Activated CD4-positive, alpha-beta T cell treated with anti-CD3 and anti-CD28 coated beads for 36 hours (primary cell): ENCODE measurements at places on chromosomes 12 and 14.
A peak's percentile ranks its signal among the peaks of the same experiment; 100 is the strongest.

- H3K36me3 ChIP-seq = peaks cover 29% of the 10 kb centered on the region
- no peak overlapping the region for H3K4me3 ChIP-seq
- H3K27me3 ChIP-seq = no peaks in the 10 kb centered on the region
- DNase-seq = no peak
- H3K27ac ChIP-seq = peak overlapping the region; percentile 7
These were observed 54.1 kb downstream of the CEP83 start for GRCh38 chr12:94405413-94406116.

DNA sequence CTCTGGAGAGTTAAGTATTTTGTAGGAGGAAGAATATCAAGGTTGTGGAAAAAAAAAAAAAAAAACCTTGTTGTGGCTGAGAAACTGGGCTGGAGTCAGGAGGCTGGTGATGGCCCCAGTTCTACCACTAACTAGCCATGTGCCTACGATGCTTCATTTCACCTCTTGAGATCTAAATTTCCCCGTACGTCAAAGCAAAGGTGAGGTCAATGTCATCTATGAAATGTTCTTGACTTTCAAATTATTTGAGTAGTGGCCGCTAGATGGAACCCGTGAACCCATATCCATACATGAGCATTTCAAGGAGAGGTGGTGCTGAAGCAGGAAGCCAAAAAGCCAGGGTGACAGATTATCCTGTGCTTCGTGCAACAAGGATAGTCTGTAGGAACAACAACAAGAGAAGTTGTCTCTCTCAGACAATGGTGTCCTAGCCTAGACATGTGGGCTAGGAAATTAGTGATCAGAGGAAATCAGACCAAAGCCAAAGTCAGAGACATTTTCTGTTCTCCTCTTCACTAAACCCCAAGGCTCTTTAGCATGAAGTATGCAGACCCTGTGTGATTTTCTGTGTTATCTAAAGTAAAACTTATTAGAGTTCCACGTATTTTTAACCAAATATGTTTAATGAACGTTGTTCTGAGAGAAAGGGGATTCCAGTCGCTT, 95.5 kb upstream of the ETV6 start:
- H3K27ac ChIP-seq = no peak overlapping the region
- DNase-seq = peak; percentile 76
- H3K27me3 ChIP-seq = no peaks in the 10 kb centered on the region
- no peaks in the 10 kb centered on the region for H3K36me3 ChIP-seq
- no peak overlapping the region for H3K4me3 ChIP-seq

GRCh38 chr12:75786070-75786469, 245.5 kb downstream of the PHLDA1 start:
- no peaks in the 10 kb centered on the region for H3K36me3 ChIP-seq
- no peak for DNase-seq
- no peak overlapping the region for H3K27ac ChIP-seq
- H3K4me3 ChIP-seq = no peak overlapping the region

- peaks cover 37% of the 10 kb centered on the region for H3K4me1 ChIP-seq
- H3K36me3 ChIP-seq = peaks cover 37% of the 10 kb centered on the region
- peak overlapping the region; percentile 80 for H3K27ac ChIP-seq
- DNase-seq = no peak
These were observed 4.5 kb downstream of the RPS26 start for GRCh38 chr12:56046027-56046780.

GRCh38 chr14:54651649-54652048, 84.7 kb downstream of the SAMD4A start:
- no peaks in the 10 kb centered on the region for H3K36me3 ChIP-seq
- no peak for DNase-seq
- no peak overlapping the region for H3K27ac ChIP-seq
- peaks cover 27% of the 10 kb centered on the region for H3K27me3 ChIP-seq
- H3K4me3 ChIP-seq = no peak overlapping the region
- peaks cover 6% of the 10 kb centered on the region for H3K4me1 ChIP-seq
